Activated CD4-positive, alpha-beta T cell treated with anti-CD3 and anti-CD28 coated beads, Interleukin-2, amount 50 U/mL, for 4 hours (primary cell): ENCODE measurements at places on chromosomes 1 and 21.

- no peak for DNase-seq
Measured at GRCh38 chr1:221734187-221734586, 7.7 kb downstream of the DUSP10 start.

DNA sequence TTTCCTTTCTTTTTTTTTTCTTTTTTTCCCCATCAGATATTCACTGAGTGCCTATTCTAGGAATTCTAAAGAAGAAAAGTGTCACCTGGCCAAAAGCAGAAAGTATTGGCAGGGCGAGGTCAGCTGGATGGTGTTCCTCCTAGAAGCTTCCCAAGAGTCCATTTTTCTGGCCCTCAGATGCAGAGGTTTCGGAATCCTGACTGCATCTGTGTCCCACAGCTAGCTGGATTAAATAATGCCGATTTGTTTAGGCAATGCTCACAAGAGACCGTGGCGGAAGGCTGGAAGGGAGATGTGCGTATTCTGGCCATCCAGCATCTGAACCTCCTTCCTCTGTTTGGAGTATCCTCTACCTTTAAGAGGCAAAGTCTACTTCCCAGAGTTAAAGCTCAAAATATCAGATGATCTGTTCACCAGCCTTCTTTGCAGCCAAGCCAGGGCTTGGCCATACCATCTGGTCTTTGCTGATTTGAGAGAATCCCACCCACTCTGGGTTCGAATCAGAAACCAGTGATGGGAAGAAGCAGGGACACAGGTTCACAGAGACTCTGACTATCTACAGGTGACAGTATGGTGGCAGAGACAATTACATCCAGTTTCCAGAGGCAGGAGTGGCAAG, 5.4 kb upstream of the TENT5C start:
- DNase-seq = no peak

DNA sequence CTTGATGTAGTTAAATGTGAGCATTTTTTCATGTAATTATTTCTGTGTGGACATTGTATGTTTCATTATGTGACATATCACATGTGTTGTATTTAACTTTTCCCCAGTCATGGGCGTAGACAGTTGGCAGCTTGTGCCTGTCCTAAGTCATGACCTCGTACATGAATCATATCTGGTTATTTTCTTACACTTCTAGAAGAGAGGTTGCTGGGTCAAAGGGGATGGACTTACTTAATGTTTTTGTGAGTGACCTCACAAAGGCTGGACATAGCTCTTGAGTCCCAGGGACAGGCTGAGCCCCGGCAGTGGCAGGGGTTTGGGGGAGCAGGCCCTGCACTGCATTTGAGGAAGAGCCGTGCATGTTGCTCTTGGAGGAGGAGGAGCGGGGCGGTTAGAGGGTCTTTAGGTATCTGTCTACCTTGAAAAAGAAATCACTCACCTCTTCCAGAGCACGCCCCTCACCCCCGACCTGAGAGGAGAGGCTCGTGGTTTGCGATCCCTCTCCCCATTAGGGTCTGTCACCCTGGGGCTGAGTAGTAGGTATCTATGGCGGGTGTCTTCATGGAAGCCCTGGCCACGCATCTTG, 16.4 kb downstream of the IFNGR2 start:
- no peak for DNase-seq

DNA sequence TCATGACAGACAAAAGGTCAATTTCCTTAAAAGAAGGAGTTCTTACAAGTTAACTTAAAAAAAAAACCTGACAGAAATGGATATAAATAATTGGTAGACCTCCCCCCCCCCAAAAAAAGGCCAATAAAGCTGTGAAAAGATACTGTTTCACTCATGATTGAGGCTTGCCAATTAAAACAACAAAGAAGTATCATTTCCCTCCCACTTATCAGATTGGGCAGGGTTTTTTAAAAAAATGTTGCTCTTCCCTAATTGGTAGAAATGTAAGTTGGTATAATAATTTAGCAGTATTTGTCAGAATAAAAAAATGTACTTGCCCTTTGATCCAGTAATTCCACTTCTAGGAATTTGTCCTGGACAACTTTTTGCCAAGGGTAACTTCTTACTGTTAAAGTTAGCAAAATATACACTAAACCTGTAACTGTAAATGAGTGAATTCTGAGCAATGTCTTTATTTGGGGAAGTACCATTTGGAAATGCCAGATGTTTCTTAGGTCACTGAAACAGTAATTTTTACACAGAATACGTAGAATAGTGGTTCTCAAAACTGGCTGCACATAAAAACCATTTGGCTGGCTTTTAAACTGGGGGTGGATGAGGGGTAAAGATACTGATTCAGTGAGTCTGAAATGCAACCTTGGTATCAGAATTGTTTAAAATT, 17.5 kb downstream of the RNF2 start:
- no peak for DNase-seq

- no peak for DNase-seq
Measured at GRCh38 chr1:158692356-158692755, 5.8 kb upstream of the SPTA1 start.

DNA sequence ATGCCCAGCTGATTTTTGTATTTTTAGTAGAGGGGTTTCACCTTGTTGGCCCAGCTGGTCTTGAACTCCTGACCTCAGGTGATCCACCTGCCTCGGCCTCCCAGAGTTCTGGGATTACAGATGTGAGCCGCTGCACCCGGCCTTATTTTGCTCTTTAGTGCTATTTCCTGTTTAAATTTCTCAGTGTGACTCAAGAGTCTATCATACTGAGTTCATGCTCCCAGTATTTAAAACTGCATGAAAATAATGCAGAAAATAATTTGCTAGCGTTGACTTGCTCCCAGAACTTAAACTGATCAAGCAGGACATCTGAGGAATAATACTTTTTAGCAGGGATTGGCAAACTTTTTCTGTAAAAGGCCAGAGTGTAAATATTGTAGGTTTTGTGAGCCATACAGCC, 86.4 kb upstream of the C1orf21 start:
- DNase-seq = no peak

GRCh38 chr1:212518188-212519054, 85.7 kb downstream of the NENF start:
- DNase-seq = no peak

GRCh38 chr1:51955797-51956527, 34.5 kb downstream of the RAB3B start:
- DNase-seq = no peak

DNA sequence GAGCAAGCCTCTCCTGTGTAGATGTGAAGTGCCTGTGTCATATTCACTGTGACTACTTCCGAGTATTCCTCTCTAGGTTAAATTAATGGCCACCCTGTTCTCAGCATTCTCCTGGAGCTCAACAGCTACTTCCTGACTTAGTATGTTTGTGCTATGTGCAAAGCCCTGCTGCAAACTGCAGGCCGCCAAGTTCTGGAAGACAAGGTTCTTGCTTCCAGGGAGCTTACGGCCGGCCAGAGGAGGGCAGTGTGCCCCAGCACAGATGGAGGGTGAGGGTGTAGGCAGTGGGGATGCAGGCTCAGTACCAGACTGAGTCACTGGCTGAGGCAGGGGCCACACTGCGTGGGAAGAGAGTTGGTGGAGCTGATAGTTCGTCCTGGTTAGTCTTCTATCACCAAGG, 43.2 kb downstream of the ELK4 start:
- no peak for DNase-seq

GRCh38 chr1:17365293-17365692, 6.7 kb upstream of the PADI6 start:
- DNase-seq = no peak

- DNase-seq = no peak
Measured at GRCh38 chr21:34061983-34062382, 11.4 kb upstream of the MRPS6 start.

GRCh38 chr1:158089925-158090637, 90.6 kb upstream of the CD1D start:
- no peak for DNase-seq

DNA sequence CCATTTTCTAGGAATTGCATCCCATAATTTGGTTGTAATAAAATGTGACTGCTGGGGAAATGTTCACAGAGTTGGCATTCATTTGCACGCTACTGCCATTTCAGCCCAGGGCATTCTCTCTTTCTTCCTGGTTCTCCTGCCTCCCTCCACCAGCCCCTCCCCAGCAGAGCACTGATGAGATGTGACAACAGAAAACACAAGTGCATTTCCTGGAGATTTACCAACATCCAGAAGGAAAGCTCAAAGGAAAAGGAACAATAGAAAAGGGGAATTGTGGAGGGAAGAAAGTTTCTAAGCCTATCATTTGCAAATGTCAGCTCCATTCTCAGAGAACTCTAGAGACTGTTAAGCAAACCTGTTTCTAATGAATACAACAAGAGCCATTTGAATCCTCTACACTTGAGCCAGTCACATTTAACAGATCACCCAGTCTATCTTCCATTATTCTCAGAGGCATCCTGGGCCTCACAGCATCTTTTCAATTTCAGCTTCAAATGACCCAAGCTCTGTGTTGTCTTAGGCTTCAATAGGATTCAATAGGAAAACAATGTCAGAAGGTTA, 395.6 kb upstream of the PBX1 start:
- no peak for DNase-seq

GRCh38 chr1:17040135-17040534, 13.7 kb downstream of the SDHB start:
- DNase-seq = no peak

DNA sequence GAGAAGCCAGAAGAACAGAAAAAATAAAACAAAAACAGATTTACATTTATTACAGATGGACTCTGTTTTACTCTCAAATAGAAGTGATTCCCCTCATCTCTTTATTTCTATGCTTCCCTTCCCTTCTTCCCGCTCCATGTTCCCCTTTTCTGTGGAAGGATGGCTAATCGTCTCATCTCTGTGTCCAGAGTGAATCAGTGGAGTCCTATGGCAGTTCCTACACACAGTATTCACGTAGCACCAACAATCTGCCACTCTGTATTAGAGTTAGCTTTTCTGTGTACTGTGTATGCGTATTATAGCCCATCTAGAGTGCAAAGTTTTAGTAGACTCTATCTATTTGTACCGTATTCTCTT, 6.8 kb upstream of the ERO1B start:
- DNase-seq = no peak

DNA sequence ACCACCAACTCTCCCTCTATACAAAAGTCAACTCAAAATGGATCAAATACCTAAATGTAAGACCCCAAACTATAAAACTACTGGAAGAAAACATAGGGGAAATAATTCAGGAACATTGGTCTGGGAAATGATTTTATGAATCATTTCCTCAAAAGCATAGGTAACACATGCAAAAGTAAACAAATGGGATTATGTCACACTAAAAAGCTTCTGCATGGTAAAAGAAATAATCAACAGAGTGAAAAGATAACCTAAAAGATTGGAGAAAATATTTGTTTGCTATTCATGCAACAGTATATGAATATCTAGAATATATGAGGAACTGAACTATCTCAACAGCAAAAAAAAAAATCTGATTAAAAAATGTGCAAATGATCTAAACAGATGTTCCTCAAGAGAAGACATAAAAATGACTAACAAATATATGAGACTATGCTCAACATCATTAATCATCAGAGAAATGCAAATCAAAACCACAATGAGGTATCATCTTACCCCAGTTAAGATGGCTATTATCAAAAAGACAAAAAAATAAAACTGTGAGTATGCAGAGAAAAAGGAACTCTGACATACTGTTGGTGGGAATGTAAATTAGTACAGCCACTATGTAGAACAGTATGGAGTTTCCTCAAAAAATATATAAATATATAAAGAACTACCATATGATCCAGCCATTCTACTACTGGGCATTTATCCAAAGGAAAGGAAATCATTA, 47.8 kb downstream of the VCAM1 start:
- no peak for DNase-seq

DNA sequence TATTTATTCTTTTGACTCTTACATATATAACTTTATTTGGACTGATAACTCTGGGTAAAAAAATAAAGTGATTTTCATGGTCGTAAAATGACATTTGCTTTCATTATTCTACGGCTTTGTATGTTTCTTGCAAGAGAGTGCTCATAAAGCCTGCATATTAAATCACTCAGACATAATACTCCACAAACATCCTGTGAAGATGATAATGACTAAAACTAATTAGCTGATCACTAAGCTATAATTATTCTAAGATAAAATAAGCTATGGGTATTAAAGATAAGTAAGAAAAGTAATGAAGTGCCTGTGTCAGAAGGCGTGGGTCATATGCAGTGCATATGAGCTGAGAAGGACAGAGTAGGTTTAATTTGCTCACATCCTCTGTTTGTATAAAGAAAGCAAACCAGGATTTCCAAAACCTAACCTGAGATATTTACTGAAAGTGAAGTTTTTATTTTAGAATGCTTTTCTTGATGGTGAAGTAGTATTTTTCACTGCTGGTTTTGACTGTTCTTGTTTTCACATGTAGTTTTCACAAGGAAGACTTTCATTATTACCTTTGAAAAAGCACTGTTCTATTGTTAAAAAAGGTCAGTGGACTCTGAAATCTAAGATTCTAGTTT, 278.8 kb downstream of the AMY1C start:
- DNase-seq = no peak

- DNase-seq = no peak
Measured at GRCh38 chr1:22096463-22096862, 44.0 kb downstream of the CDC42 start.
